ENCODE measurements at places on chromosomes 1 and 21. TPM values are rescaled to one million over a fixed set of nuclear protein-coding genes. Genes with fewer than 3 reads are reported as not detected.

DNA sequence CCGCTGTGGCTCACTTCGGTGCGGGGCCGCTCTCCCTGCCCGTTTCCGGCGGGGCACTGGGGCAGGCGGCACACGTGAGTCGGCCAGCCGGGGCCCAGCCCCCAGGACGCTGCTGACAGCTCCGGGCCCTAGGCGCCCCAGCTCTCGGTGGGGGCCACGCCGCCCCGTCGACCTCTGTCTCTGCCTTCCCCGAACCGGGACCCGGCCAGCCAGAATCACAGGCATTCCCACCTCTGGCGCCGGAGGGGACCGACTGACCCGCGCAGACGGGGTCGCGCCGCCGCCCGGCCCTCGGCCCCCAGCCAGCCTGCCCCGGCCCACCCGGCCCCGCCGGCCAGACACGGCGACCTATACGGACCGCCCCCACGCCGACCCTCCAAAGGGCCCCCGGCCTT, 755 bp downstream of the SCMH1 start:
- DNase-seq, result peak; percentile 77

DNA sequence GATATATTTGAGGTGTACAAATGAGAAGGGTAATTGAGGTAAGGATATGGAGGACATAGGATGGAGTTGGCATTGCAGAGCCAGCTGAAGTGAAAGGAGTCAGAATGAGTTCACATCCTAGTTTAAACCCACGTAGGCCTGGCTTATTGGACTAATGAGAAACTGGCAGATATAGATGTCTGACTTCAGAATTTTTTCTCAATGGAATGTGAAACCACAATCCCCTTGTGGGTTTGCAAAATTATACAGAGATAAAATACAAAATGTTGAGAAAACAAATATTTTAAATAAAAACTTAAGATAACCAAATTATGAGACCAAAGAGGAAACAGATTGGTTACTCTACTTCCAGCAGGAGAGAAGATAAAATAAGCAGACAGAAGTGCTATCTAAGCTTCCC, 277.4 kb upstream of the LRRC7 start:
- DNase-seq, result no peak

DCST2 gene
- total RNA-seq, result 0.35 TPM

- DNase-seq, result no peak
Observed at GRCh38 chr1:234917495-234918180, 211.0 kb downstream of the TOMM20 start.

FBLIM1 gene
- total RNA-seq, result 97.6 TPM
